SK-N-SH (cell line): ENCODE measurements at places on chromosomes 12 and 14. TPM values are rescaled to one million over a fixed set of nuclear protein-coding genes. Genes with fewer than 3 reads are reported as not detected.

- H3K27ac ChIP-seq = no peak overlapping the region
- H3K36me3 ChIP-seq = peaks cover 20% of the 10 kb centered on the region
- DNase-seq = no peak
- H3K4me1 ChIP-seq = no peaks in the 10 kb centered on the region
- H3K4me3 ChIP-seq = no peak overlapping the region
- H3K27me3 ChIP-seq = no peaks in the 10 kb centered on the region
These were observed 16.5 kb upstream of the FBLN5 start for GRCh38 chr14:91964011-91964410.

DNA sequence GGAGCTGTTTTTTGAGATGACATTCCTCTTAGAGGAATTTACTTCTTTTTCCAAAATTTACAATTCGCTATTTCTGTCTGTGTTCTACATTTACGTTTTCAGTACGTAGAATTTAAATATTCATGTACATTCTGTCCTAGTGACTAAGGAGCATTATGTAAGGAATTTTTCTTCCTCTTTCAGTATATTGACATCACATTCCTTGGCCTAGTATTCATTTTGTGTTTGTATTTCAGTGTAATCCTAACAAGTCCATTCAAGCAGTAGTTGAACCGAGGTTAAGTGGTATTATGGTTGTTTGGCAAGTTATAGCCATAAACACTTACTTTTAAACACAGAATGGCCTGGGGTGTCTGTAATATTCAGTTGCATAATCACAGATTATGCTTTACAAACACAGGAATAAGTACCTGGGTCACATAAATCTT lies 465.2 kb downstream of the PCNX1 start:
- H3K4me3 ChIP-seq = no peak overlapping the region
- peaks cover 5% of the 10 kb centered on the region for H3K36me3 ChIP-seq
- H3K4me1 ChIP-seq = no peaks in the 10 kb centered on the region; the same call in 1 of the 2 replicates

- peaks cover 59% of the 10 kb centered on the region for H3K36me3 ChIP-seq
- H3K4me1 ChIP-seq = no peaks in the 10 kb centered on the region
- H3K27me3 ChIP-seq = no peaks in the 10 kb centered on the region
- H3K4me3 ChIP-seq = no peak overlapping the region
These were observed 965.5 kb downstream of the TMEM121 start for GRCh38 chr14:106491851-106492250.

- 0 out of 2 replicates have a peak, but pooled peaks cover 6% of the 10 kb centered on the region for H3K4me1 ChIP-seq
- H3K36me3 ChIP-seq = no peaks in the 10 kb centered on the region
- peak overlapping the region; percentile 51 for H3K4me3 ChIP-seq
- no peak for DNase-seq
- 0 out of 2 replicates have a peak, but pooled peaks cover 9% of the 10 kb centered on the region for H3K27me3 ChIP-seq
These were observed 1.6 kb downstream of the ACVR1B start for GRCh38 chr12:51953089-51953488.

Gene ST8SIA1
- polyA plus RNA-seq = 0.12 and 0.47 TPM in 2 replicates

DNA sequence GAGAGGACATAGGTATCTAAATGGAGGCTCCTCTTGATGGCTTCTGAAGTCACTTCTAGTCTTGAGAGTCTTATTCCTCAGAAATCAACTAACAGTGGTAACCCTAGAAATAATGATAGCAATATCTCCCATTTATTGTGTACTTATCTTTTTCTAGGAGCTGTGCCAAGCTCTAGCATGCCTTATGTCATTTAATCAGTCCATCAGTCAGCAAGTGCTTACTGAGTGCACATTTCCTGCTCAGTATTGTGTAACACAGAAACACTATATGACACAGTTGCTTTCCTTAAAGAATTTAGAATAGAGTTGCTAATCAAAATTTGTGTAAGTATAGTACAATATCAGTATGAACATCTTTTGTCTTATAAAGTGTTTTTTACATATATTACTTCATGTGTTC lies 36.6 kb downstream of the KRT76 start:
- H3K4me3 ChIP-seq = no peak overlapping the region
- no peak overlapping the region for H3K27ac ChIP-seq
- H3K36me3 ChIP-seq = no peaks in the 10 kb centered on the region
- H3K27me3 ChIP-seq = no peaks in the 10 kb centered on the region; the same call in 1 of the 2 replicates
- peak; percentile 26 for DNase-seq
- no peaks in the 10 kb centered on the region for H3K4me1 ChIP-seq

Gene CEBPE
- not detected in 2 replicates for polyA plus RNA-seq

GRCh38 chr14:81211844-81212243 lies 8.9 kb downstream of the GTF2A1 start:
- peaks cover 67% of the 10 kb centered on the region for H3K36me3 ChIP-seq
- H3K27me3 ChIP-seq = no peaks in the 10 kb centered on the region
- no peak overlapping the region for H3K27ac ChIP-seq
- DNase-seq = peak; percentile 22
- H3K4me1 ChIP-seq = no peaks in the 10 kb centered on the region

Gene RBP5
- 0.06 and 0.12 TPM in 2 replicates for polyA plus RNA-seq

Gene TAS2R46
- 0.07 TPM in 1 of 2 replicates, not detected in the other for polyA plus RNA-seq

- H3K4me3 ChIP-seq = no peak overlapping the region; the same call in 1 of the 2 replicates
- H3K27ac ChIP-seq = peak overlapping the region; percentile 91
- H3K36me3 ChIP-seq = no peaks in the 10 kb centered on the region
- DNase-seq = peak; percentile 58
These were observed 5.5 kb downstream of the CNTN1 start for GRCh38 chr12:40697566-40698259.

GRCh38 chr12:42196723-42197603 lies 41.1 kb downstream of the YAF2 start:
- H3K4me3 ChIP-seq = no peak overlapping the region
- H3K36me3 ChIP-seq = peaks cover 8% of the 10 kb centered on the region
- H3K27me3 ChIP-seq = no peaks in the 10 kb centered on the region
- no peak overlapping the region for H3K27ac ChIP-seq
- DNase-seq = no peak

- peaks cover 46% of the 10 kb centered on the region for H3K36me3 ChIP-seq
- DNase-seq = no peak
- no peaks in the 10 kb centered on the region for H3K4me1 ChIP-seq
- no peak overlapping the region for H3K4me3 ChIP-seq
These were observed 34.5 kb downstream of the USP44 start for GRCh38 chr12:95516757-95517156.

Gene KIF26A
- 1.4 and 1.7 TPM in 2 replicates for polyA plus RNA-seq

- no peaks in the 10 kb centered on the region for H3K27me3 ChIP-seq
- H3K27ac ChIP-seq = no peak overlapping the region
- no peak overlapping the region for H3K4me3 ChIP-seq
- no peaks in the 10 kb centered on the region for H3K4me1 ChIP-seq
- no peak for DNase-seq
These were observed 7.5 kb upstream of the G2E3 start for GRCh38 chr14:30551460-30551859.
